ENCODE measurements at places on chromosomes 7 and 10.

DNA sequence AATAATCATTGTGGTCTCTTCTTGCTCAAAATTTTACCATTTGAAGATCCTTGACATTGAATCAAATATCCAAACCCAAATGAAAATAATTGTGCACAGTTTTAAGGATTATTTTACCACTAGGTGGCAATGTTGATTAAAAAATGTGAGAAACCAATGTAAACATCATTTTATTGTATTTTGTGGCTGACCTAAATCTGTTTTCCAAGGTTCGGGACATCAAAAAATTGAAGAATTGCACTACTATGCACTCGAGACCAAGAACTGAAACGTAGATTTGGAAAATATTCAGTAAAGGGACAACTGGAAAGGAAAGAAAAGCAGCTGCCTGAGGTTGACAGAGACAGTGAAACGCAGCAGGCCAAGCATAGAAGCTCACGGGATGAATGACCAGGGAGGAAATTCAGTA is 259.3 kb downstream of the SNX13 start:
- peak; percentile 6 for DNase-seq

DNA sequence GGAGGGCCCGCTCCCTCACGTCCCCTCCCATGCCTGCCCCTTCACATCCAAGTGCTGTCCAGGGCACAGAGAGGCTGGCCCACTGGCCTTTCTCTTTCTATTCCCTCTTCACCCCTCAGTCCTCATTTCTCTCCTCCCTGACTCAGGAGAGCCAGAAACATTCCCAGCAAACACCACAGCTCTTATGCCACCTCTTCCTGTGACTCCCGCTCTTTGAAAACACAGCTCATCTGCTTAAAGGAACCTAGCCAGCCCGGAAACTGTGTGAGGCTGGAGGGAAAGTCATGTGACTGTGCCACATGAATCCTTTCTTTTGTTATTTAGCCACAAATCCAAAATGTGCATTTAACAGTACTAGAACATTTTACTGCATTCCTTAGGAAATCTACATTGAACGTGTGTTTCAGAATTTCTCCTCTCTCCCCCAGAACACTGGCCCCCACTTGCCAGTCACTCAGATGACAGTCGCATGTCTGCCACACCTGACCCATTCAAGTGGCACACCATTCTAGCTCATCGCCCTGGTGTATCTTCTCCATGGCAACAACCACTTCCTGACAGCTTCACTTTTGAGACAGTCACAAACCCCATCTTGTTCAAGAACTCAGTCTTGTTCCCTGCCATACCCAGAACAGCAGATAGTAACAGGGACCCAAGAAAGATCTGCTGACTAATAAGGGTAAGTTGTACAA is 42.8 kb downstream of the GRB10 start:
- DNase-seq: no peak

DNA sequence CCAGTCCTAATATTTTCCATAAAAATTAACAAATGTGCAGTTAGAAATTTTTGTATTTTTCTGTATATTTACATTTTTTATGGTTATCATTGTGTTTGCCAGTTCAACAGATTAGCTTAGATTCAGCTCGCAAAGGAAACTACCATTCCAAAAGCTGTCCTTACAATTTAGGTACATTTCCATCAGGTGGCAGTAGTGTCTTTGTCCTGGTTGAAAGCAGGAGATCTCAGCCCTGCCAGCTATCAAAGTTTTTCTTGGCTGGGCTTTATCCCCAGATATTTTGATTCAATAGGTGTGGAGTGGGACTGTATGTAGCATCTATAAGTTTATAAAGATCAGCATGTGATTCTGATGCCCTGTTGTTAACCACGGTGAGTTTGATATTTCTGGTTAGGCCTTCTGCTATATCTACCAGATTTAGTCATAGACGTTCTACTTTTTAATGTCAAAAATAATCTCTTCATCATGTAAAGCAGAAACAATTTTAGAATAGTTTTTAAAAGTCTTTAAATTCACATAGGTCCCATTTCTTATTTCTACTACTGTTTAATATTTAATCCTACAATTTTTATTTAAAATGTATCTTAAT is 15.5 kb upstream of the ICA1 start:
- no peak for DNase-seq

- no peak for DNase-seq
Measured at GRCh38 chr7:22454446-22454845, 45.5 kb downstream of the STEAP1B start.

DNA sequence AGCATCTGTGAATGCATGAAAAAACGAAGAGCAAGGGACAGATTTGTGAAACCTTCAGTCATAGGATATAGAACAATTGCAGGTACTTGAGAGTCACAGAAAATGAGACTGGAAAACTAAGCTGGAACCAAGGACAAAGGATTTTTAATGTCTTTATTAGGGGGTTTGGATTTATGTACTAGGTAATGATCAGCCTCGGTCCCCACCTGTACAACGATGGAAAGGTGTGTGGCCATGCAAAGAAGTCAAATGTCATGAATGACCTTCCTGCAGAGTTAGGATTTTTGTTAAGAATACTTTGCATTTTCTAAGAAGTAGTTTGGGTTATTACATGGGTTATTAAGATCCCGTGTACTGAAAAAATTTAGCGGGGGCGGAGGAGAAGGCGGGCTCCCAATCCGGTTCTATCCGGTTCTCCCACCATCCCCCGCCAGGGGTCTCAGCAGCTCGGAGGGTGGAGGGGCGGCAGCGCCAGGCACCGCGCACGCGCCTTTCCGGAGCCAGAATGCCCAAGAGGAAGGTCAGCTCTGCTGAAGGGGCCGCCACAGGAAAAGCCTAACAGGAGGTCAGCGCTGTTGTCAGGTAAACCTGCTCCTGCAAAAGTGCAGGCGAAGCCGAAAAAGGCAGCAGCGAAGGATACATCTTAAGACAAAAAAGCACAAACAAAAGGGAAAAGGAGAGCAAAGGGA is 327.5 kb upstream of the PLXDC2 start:
- DNase-seq: no peak

DNA sequence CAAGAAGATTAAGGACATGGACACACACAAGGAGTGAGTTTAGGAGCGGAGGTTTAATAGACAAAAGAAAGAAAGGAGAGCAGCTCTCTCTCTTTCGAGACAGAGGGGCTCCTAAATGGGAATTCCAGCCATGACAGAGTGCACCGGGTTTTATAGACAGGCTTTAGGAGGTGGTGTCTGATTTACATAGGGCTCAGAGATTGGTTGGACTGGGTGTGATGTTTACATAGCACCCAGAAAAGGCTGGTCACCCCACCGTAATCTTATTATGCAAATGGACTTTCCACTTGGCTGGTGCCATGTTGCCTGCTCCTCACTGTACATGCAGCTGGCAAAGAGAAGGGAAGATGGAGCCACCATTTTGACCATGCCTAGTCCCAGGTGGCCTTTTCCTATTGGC is 28.4 kb upstream of the MRC1 start:
- DNase-seq: no peak

- peak; percentile 76 for DNase-seq
Measured at GRCh38 chr10:75395066-75395931, 6.3 kb downstream of the ZNF503 start.

DNA sequence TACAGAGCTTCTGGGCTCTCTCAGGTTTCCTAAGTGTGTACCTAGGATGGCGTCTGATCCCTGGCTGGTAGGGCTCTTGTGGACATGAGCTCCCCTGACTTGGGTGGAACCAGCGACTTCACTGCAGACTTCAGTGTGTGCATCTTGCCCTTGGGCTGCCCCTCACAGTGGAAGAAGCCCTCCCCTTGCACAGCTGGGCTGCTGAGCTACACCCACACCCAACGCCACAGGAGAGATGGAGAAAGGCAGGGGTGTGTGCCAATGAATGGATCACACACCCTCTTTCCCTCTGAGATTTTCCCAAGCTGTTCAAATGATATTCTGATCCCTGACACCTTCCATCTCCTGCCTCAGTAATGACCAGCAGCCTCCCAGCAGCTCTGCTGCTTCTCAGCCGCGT is 296.7 kb downstream of the GFRA1 start:
- DNase-seq: no peak

DNA sequence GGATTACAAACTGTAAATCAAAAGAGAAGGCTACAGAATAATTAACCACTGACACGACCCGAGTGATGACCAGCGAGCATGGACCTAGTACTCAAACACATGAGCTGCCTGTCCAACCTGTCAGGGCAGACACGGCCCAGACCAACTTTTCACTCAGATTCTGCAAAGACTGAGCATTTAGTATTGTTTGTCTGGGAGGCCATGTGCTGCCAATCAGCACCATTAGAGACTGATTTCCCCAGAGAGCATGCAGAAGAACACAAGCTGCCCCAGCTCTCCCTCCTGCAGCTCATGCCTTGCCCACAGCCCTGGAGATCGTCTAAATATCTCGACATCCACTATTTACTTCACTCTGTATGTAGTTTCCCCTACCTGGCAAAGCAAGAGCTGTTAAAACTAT is 172.6 kb upstream of the INHBA start:
- DNase-seq: no peak

DNA sequence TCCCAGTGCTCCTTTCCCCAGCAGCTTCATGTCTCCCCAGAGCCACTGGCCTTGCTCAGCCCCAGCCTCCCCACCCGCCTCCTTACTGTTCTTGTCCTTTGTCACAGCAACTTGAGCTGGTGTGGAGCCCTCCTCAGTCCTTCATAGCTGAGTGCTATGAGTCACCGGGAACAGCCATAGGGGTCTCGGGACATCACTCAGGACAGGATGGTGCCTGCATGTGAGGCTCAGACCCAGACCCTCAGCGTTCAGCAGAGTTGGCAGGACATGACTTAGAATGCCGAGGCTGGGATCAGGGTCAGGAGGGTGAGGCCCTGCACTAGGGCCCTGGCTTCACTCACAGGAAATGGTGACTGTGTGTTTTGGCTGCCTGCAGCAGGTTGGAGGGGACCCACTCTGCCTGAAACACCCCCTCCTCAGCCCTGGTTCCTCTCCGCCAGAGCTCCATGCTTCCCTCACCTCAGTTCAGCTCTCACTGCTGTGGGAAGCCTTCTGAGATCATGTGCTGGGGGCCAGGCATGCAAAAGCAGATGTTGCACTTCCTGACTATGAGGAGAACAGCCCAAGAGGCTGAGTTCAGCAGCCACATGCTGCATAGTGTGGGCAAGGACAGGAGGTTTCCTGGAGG is 40.7 kb upstream of the GJD4 start:
- no peak for DNase-seq

DNA sequence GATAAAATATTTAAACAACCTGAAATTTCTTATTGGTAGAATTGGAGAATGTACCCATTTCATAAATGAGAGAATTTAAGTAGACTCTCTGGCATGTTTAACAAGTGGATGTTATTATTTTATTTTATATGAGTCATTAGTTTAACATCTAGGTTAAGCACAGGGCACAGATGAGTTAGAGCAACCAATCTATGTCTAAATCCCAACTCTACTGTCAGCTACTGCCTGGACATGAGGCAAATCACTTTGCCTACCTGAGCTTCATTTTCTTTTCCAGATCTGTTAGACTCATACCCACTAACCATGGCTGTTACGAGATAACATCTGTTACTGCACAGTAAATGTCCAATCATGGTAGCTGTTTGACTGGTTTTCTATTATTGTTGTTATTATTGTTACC is 251.1 kb downstream of the INHBA start:
- DNase-seq: no peak

DNA sequence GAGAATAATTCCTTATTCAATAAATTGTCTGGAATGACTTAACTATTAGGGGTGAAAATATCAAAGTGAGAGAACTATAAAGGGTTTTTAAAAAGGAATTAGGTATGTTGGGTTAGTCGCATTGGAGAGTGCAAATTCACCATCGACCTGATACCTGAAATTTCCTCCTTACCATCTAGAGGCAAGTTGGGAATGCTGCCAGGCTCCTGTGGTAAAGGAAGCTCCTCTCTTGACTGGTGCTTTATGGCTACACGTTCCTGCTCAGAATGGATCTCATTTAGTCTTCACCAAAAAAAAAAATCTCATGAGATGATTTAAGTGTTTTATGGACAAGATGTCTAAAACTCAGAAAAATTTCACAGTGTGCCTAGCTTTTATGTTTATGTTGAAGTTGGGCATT is 129.8 kb downstream of the EGFR start:
- DNase-seq: no peak

DNA sequence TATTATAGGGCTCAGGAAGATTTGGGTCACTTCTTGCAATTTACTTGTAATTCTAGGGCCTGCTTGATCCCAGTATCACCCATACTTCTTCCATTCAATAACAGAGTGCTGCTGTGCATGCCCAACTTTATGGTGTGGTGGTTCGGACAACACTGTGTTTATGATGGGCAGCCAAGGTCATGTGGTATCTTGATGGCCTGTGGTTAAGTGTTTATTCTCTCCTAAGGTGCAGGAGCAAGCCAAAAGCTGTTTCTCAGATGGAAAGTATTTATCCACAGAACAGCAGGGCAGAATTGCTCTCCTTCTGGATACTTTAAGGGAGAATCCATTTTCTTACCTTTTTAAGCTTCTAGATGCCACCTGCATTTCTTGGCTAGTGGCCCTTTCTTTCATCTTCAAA is 433.8 kb downstream of the SH2D4B start:
- no peak for DNase-seq

DNA sequence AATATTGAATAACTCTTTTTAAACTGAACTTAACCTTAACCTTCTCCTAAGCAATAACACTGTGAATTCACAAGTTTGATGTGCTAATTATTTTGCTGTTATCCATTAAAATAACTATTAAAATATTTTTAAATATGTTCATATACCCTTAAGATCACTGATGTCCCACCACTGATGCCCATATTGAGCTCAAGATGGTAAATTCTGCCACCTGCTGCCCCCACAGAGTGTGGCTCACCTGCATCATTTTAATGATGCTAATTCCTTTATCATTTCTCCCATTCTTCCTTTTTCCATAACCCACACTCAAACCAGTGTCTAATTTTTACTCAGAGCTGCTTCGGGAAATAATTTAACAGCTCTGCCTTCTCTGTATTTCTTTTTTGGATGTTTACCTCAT is 82.3 kb upstream of the ARID5B start:
- DNase-seq: no peak

- no peak for DNase-seq
Measured at GRCh38 chr10:63140077-63140476, 6.9 kb downstream of the NRBF2 start.

DNA sequence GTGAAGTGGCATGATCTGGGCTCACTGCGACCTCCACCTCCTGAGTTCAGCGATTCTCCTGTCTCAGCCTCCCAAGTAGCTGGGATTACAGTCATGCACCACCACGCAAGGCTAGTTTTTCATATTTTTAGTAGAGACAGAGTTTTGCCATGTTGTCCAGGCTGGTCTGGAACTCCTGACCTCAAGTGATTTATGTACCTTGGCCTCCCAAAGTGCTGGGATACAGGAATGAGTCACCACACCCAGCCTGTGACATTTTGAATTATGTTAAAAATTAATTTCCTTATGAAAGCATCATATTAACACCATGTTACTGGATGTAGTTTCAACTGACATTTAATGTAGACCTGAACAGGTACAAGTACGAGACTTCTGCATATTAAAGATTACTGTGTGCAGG is 24.3 kb downstream of the ABCB4 start:
- DNase-seq: no peak

DNA sequence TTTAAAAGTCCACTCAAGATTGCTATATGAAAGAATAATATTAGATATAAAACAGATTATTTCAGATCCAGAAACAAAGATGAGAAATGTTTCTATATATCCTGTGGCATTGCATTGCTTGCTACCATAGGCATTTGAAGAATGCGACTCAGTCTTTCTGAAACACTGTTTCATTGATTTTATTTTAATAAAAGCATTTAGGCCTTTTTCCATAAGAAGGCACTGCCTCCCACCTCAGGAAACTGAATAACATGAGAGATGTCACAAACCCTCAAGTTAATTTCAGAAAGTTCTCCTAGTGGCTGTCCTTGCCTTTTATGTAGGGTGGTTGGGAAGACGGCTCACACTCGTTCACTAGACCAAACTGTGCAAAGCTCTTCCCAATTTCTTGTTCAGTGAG is 23.3 kb downstream of the PRPS1L1 start:
- no peak for DNase-seq
